Umbilical cord (tissue), 2 donors: ENCODE measurements at places on chromosomes 5 and 9. TPM values are rescaled to one million over a fixed set of nuclear protein-coding genes. Genes with fewer than 3 reads are reported as not detected.
A peak's percentile ranks its signal among the peaks of the same experiment; 100 is the strongest.

DNA sequence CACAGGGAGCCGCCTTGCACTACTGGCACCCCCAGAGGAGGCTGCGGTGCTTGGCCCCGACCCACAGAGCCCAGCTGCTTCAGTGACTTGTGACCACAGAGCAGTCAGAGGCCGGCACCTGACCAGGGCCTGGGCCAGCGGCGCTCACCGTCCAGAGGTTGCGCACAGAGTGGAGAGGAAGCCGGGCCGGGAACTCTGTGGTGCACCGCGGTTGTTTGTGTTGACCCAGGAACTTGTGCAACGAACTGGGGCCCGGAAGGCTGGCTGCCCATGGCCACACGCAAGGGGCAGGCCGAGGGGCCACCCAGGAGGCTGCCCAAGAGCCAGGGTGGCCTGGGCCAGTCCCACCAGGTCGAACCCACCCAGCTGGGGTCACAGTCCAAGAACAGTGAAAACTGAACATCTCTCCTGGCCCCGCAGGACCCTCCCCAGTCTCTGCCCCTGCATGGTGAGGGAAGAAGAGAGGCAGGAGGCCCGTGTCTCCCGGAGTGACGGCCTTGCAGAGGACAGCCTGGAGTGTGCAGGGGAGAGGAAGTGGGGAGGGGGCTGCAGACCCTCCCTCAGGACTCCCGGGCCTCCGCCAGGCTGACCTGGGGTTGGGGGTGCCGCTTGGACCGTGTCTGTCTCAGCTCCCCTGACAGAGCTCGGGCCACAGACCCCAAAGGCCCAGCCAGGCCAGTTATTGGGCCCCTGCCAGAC, 42.8 kb upstream of the EGFL7 start:
- DNase-seq = no peak

DNA sequence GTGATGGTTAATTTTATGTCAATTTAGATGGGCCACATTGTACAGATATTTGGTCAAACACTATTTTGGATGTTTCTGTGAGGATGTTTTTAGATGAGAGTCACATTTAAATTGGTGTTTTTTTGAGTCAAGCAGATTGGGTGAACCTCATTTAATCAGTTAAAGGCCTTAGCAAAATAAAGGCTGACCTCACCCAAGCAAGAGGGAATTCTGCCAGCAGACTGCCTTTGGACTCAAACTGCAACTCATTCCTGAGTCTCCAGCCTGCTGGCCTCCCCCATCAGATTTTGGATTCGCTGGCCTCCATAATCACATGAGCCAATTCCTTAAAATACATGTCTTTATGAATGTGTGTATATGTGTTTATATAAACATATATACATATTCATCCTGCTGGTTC, 282.7 kb upstream of the POU5F2 start:
- no peak for DNase-seq

The SPINK1 gene
- total RNA-seq = 14.0 TPM

The PCDHB13 gene
- 1.7 TPM for total RNA-seq

GRCh38 chr5:94276751-94277150, 341.7 kb downstream of the KIAA0825 start:
- DNase-seq = no peak

DNA sequence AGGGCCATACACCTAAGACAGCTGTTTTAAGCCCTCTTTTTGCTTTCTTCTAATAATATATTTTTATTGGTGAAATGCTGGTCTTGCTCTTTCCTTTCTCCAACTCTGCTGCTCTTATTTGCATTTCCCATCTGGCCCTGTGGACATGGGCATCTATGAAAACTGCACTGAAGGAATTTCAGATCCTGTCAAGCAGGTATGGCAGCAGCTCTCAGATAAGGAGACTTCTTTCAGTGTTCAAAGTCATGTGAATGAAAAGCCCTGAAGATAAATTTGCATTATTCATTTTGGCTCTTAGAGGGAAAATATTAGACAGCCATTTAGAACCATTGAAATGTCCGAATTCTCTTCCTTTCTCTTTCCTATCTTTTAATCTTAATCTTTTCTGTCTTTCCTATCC, 668.0 kb upstream of the RIOK2 start:
- peak; percentile 5 for DNase-seq

GRCh38 chr5:150053713-150054392, 32.5 kb downstream of the CSF1R start:
- no peak for DNase-seq

- DNase-seq = no peak
Measured at GRCh38 chr5:81898403-81898802, 73.4 kb upstream of the ATG10 start.

GRCh38 chr5:32794086-32794485, 83.0 kb downstream of the NPR3 start:
- no peak for DNase-seq

DNA sequence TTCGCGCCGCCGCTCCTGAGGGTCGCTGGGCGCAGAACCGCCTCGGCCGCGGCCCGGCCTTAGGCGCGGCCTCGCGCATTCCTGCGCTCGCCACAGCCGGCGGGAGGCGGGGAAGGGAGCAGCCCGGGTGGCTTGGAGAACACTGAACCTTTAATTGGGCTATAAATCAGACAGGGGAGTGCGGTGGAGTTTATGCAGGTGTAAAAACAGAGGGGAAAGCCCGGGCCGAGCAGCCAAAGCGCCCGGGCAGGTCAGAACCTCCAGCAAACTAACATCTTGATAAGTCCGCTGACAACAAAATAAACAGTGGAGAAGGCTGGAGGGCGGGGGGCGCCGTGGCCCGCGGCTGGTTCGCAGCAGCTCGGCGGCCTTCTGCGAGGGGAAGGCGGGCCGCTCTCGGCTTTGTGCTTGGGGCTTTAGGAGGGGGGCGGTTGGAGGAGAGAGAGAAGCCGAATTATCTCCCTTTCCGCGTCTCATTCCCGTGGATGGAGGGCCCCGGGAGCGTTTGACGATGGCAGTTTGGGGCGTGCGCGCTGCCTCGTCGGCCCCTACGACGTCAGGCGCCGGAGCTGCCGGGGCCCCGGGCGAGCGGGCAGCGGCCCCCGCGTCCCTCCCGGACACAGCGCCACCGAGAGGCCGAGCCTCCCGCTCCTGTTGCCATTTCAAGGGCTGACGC, 11.3 kb downstream of the FOXD1 start:
- no peak for DNase-seq

DNA sequence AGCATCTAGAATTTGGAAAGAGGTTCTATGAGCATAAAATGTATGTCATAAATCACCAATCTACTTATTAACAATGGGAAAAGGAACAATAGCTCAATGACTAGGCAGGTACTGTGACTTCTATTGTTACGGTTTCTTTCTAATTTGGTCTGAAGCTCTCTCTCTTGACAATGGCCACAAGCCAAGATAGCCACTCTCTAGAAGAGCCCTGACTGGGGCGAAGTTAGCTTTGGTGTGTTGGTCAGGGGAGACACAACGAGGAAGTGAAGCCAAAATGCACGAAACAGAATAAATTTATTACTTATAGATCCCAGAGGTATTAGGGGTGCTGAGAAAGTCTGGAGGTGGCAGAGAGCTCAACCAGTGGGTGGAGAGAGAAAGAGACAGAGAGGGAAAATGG, 9.4 kb upstream of the RAD23B start:
- DNase-seq = no peak

The C5orf58 gene
- 1.7 TPM for total RNA-seq

GRCh38 chr5:24177821-24178220, 467.0 kb downstream of the CDH10 start:
- DNase-seq = no peak

The SLIT3 gene
- total RNA-seq = 82.6 TPM

DNA sequence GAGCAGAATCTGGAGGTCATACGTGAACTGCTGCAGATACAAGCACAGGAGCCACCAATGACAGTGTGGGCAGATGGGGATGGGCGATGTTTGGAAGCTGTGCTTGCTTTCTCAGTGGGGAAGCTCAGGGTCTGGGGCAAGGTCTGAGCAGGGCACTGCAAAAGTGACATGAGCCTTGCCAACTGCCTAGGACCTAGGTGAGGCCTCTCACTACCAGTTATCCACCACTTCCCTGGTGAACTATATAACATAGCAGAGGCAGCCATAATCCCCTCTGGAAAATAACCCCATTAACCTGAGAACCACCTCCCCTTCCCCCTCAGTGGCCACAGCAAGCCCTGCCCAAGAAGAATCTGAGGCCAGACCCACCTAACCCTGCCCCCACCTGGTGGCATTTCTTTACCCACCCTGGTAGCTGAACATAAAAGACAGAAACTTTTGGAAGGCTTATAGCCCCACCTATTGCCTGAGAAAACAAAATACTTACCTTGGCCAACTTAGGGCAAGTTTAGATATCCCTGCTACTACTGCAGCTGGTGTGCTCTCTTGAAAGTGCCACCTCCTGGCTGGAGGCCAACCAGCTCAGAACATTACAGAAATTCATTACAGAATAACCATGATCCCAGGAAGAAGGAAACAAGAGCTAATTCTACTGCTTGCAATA, 18.8 kb upstream of the SPEF2 start:
- DNase-seq = no peak

- DNase-seq = peak; percentile 74
Measured at GRCh38 chr5:179530069-179530998, 20.0 kb upstream of the RUFY1 start.

GRCh38 chr9:14246951-14247350, 67.0 kb downstream of the NFIB start:
- DNase-seq = no peak

- DNase-seq = peak; percentile 35
Measured at GRCh38 chr9:5493679-5494511, 16.4 kb upstream of the PDCD1LG2 start.

The CDX1 gene
- 2.4 TPM for total RNA-seq

The KIF4B gene
- total RNA-seq = 4.8 TPM

- peak; percentile 82 for DNase-seq
Measured at GRCh38 chr5:142613271-142613671, 72.6 kb downstream of the FGF1 start.

The BTNL9 gene
- total RNA-seq = 7.0 TPM

GRCh38 chr9:98255061-98255577, 330 bp downstream of the TBC1D2 start:
- no peak for DNase-seq

GRCh38 chr5:92421196-92421595, 1038.1 kb upstream of the ARRDC3 start:
- no peak for DNase-seq

DNA sequence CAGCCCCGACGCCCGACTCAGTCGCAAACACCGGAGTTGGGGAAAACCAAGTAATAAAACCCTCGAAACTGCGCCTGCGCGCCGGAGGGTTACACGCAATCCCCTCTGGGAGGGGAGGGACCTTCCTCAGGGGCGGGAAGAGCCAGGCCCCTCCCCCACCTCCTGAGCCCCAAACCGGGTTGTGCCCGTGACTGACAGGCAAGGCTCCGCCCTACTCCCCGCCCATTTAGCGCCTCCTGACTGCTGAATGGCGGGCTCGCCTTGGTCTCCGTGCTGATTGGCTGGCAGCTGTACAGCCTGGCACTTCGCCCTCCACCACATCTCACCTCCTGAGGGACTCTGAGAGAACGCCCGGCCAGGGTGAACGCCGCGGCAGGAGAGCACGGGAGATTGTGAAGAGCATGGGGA, at the start of gene PRDM9:
Gene PRDM9 (plus strand): TSS at position 332 of the 408 bp plus-strand sequence. CDS start 1,425 bp downstream, outside the sequence.
- peak; percentile 45 for DNase-seq

- no peak for DNase-seq
Measured at GRCh38 chr5:411728-412127, 31.2 kb upstream of the EXOC3 start.

GRCh38 chr5:155978850-155979249, 348.1 kb upstream of the SGCD start:
- DNase-seq = no peak

- no peak for DNase-seq
Measured at GRCh38 chr5:178298283-178298807, 65.7 kb upstream of the PHYKPL start.

GRCh38 chr9:86354818-86355309, 654 bp upstream of the TUT7 start:
- no peak for DNase-seq

The CTSV gene
- 6.7 TPM for total RNA-seq

The ZBTB5 gene
- total RNA-seq = 14.7 TPM

The RUSC2 gene
- 35.9 TPM for total RNA-seq

DNA sequence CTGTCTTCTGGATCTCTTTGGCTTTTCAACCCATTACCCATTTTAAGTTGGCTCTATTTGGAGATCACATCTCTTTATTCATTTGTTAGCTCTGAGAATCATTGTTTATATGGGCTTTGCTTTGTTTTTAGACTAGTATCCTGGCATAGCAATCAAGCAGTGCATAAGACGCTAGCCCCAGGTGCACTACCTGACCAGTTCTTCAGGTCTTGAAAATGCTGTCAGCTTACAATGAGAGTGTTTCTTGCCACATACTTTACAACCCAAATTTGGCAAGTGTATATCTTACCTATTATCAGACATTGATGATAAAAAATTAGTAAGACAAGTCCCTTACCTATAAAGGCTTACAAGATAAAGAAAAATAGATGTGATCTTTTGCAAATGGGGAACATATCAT, 12.2 kb downstream of the OXCT1 start:
- no peak for DNase-seq

- no peak for DNase-seq
Measured at GRCh38 chr5:122442938-122443337, 130.9 kb downstream of the SNCAIP start.

The SCAI gene
- total RNA-seq = 42.6 TPM

The F2R gene
- 13.5 TPM for total RNA-seq

GRCh38 chr5:14261235-14261634, 118.1 kb downstream of the TRIO start:
- DNase-seq = no peak

GRCh38 chr9:38294220-38294960, 98.1 kb upstream of the ALDH1B1 start:
- DNase-seq = peak; percentile 79

The KIF20A gene
- total RNA-seq = 6.0 TPM

The NIM1K gene
- 1.2 TPM for total RNA-seq

DNA sequence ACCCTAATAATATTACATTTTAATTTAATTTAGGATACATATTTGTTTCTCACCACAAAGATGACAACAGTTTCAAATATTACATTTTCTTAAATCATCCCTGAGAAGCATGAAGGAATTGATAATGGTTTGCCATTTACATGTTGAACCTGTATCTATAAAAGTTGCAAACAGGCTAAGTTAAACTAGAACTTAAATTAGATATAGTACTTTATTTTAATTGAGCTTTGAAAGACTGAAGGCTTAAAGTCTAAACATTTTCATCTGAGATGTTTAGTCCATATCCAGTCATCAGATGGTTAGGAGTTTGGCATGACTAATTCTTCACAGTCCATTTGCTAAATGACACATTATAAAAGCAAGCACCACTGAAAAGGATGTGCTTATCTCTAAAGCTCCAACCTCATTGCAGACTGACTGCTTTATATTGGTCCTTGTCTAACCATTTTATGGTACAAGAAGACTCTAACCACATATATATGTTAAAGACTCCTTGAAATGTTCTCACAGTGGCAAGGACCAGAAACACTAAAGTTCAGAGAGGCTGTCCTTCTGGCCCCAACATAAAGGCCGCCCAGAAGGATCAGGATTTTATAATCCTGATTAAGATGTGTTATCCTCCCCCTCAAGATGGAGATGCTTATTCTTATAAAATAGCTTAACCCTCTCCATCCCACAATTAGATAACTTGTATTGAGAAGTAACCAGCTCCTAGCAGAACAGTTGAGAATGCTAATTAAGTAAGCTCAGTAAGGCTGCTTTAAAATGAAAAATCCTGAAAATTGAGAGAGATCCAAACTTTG, 25.8 kb downstream of the WNT8A start:
- DNase-seq = no peak
